Activated naive CD4-positive, alpha-beta T cell (primary cell): ENCODE measurements at places on chromosomes 13 and 19.

DNA sequence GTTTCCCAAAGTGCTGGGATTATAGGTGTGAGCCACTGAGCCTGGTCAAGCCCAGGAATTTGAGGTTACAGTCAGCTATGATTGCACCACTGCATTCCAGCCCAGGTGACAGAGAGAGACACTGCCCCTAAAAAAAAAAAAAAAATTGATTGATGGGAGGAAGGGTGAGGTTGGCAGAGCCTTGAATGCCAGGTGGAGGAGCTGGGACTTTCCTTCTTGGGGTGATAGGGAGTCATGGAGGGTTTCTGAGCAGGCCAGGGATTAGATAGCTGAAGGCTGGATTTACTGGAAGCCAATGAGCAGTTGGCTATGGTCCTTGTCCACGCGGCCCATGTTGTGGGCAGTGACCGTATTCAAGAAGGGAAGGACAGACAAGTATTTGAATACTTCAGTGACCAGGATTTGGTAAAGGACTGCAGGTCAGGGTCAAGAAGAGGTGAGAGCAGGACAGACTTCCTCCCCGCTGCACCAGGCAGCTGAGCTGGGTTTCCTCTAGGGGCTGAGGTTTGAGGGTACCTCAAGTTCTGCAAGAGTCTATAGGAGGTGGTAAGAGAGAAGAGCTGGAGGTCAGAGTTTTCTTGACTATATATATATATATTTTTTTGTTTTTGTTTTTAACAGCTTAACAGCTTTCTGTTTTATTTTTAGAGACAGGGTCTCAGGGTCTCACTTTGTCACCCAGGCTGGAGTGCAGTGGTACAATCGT is 6.9 kb upstream of the ICAM4 start:
- no peak for DNase-seq

DNA sequence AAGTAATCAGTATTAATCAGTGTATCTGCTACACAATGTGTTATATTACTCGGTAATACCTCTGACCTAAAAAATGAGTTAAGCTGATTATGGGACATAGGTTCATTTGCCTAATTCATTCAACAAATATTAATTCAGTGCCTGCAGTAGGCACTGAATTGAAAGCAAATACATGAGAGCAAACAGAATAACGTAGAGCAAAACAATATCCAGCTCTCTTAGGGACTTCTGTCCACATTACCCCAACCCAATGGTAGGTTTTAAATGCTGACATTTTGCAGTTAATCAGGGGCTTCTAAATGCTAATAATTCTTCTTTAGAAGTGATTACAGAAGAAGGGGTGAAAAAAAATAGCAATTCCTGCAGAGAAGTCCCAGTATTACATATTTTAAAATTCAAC is 4.9 kb downstream of the RCBTB2 start:
- no peak for DNase-seq

GRCh38 chr19:931860-932647 is 6.2 kb downstream of the ARID3A start:
- no peak for DNase-seq

- no peak for DNase-seq
These were observed 5.1 kb upstream of the MKNK2 start for GRCh38 chr19:2055931-2056836.

DNA sequence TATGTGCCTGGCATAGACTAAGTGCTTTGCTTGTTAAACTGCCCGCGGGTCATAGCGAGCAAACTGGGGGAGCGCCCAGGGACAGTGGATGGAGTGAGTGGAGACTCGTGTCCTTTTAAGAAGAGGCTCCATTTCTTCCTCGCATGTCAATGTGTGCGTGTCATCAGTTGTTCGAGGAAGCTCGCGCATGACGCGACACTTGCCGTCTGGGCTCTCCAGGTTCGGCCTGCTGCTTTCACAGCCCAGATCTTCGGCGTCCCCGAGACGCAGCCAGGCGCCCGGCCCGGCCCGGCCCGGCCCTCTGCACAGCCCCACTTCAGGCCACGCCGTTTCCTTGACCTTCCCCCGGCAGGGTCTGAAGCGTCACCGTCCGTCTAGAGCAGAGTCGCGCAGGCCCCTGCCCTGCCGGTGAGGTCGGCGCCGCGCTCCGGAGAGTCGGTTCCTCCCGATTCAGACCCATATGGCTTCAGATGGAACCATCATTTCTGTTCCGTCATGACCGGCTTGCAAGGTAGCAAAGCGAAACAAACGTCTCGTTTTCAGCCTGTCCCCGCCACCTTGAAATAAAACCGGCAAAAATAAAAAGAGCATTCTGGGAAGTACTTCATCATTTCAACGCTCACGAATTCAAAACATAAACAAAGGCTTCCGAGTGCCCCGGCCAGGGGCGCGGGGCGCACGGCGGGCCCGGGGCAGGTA is 599 bp upstream of the ARHGEF7 start:
- no peak for DNase-seq

DNA sequence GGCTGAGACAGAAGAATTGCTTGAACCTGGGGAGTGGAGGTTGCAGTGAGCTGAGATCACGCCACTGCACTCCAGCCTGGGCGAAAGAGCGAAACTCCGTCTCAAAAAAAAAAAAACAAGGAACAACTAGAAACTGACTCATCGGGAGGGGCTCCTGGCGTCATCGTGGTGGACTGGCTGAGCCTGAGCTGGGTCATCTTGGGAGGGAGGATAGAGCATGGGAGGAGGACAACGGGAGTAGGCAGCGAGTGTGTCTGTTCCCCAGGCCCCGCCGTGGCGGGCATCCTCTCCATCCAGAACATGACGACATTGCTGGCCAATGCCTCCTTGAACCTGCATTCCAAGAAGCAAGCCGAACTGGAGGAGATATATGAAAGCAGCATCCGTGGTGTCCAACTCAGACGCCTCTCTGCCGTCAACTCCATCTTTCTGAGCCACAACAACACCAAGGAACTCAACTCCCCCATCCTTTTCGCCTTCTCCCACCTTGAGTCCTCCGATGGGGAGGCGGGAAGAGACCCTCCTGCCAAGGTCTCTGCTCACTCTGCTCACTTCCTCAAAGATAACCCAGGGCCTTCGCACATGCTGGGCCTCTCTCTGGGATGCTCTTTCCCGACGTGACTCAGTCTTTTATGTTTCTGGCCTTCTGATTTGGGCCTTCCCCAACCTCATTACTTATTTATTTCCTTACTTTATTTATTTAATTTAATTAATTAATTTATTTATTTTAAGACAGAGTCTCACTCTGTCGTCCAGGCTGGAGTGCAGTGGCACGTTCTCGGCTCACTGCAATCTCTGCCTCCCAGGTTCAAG is 16.6 kb downstream of the DDX39A start:
- DNase-seq = no peak

- no peak for DNase-seq
These were observed 620.3 kb downstream of the DIAPH3 start for GRCh38 chr13:59543418-59543817.

DNA sequence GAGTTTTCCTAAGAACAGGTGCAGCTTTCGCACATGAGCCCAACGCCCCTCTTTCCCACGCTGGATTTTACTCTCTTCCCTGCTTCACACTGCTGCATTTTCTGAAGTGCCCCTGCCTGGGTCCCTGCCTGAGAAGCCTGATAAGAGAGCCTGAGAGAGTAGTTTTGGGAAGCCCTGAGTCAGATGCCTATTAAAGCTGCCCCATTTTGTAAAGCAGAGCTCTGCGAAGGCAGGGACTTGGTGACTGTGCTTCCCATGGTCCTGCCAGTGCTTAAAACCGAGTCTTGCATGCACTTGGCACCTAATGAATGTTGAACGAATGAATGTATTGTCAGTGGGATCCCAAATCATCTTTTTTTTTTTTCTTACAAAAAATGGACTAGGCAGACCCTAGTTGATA is 18.2 kb downstream of the FGF9 start:
- DNase-seq = no peak

GRCh38 chr13:108213946-108214345 is 1.4 kb downstream of the LIG4 start:
- DNase-seq = no peak

DNA sequence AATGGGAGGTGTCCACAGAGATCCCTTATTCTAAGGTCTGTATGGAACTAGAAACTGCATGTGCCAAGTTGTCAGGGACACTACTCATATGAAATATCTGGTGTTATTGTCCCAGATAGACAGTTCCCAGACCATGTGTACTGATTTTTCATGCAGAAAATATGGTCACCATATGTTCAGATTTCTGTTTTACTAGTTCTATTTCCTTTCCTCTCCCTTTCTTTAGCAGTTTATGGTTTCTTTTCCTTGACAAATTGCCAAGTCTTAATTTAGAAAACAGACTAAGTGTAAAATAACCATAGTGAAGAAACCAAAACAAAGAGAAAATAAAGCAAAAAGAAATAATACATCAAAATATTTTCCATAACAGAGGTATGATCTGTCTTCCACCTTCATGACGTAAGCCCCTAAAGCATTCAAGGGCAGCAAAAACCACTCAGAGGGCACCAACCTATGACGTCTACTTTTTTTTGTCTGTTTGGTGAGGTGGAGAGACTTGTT is 248.5 kb downstream of the KCTD12 start:
- no peak for DNase-seq

GRCh38 chr13:92602560-92602959 is 624.0 kb upstream of the GPC6 start:
- no peak for DNase-seq

- DNase-seq = no peak
These were observed 56.0 kb upstream of the ARGLU1 start for GRCh38 chr13:106623799-106624460.

DNA sequence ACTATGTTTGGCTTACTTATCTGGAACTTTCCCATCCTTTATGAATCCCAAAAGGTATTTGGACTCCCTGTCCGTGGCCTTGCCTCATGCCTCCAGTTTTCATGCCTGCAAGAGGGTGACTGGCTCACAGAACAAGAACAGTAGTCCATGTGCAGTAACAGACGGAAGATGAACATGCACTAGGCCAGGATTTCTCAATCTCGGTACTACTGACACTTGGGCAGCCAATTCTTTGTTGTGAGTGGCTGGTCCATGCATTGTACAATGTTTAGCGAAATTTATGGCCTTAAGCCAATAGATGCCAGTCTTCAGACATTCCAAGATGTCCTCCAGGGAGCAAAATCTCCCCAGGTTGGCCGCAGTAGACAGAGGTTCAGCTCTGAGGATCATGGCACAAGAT is 61.9 kb downstream of the DOCK9 start:
- DNase-seq = no peak

DNA sequence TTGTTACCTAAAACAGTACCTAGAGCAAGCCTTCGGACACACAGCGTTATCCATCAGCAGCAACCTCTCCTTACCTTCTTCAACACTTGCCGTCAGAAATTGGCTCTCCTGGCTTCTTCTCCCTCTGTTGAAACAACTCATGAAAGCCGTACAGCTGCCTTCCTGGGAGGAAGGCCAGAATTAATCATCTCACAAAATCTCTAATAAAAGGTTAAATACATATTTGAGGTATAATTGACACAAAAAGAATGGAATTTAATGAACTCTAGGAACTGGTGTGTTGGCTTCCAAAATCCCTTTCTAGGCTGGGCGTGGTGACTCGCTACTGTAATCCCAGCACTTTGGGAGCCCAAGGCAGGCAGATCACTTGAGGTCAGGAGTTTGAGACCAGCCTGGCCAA is 37.3 kb upstream of the GTF2F2 start:
- DNase-seq = no peak

GRCh38 chr19:40810160-40810559 is 11.2 kb downstream of the EGLN2 start:
- DNase-seq = no peak

DNA sequence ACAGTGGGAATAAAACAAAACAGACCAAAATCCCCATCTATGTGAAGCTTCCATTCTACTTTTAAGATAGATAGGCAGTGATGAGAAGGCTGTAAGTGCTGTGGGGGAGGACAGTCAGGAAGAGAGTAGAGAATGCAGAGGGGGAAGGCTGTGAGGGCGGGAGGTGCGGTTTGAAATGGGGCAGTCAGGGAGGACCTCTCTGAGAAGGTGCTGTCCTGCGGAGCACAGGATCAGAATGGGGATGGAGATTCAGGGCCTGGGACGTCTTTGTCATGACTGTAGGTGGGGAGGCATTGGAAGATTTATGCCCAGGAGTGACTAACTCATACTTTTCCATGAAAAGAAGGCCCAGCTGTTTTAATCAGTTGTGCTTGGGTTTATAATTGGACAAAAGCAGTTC is 3.9 kb upstream of the GPR183 start:
- no peak for DNase-seq

DNA sequence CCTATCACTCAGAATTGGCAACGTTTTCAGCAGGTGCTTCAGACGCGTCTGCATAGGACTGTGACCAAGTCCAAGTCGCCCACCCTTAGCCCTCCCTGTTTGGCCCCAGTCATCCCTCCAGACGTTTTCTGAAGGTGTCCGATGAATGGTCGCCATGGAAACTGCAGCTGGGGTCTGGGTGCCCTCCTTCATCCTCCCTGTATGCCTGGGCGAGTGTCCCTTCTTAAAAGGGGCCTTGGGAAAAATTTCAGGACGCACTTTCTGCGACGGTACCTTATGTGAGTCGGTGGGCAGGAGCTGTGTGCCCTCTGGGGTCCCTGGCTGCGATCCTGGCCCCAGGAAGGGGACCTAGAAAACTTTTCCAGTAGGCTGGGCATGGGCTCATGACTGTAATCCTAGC is 25.1 kb downstream of the MAN2B1 start:
- DNase-seq = no peak

GRCh38 chr13:104297075-104297474 is 1230.9 kb upstream of the SLC10A2 start:
- DNase-seq = no peak

DNA sequence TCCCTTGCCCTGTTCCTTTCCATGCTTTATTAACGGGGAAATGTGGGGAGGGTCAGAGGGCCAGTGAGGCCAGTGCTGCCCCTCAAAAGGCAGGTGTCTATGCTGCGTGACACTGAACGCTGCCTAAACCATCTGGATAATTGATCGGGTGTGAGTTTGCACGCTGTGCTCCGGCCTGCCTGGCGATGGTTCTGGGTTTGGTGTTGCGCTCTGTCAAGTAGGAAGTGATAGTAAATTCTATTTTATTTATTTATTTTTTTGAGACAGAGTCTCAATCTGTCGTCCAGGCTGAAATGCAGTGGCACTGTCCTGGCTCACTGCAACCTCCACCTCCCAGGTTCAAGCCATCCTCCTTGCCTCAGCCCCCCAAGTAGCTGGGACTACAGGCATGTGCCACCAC is 86.5 kb downstream of the ATP11A start:
- DNase-seq = no peak

DNA sequence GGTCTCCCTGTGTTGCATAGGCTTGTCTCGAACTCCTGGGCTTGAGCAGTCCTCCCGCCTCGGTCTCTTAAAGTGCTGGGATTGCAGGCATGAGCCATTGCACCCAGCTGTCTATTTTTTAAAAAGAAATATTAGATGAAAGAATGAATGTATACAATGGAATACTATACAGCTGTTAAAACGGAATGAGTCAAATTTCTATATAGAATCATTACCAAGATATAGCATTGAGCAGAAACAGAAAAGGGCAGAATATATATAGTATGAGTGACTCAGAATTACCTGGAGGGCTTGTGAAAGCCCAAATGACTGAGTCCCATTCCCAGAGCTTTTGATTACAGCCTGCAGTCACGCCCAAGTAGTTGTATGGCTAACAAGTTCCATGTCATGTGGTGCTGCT is 4.4 kb downstream of the DACT3 start:
- no peak for DNase-seq

DNA sequence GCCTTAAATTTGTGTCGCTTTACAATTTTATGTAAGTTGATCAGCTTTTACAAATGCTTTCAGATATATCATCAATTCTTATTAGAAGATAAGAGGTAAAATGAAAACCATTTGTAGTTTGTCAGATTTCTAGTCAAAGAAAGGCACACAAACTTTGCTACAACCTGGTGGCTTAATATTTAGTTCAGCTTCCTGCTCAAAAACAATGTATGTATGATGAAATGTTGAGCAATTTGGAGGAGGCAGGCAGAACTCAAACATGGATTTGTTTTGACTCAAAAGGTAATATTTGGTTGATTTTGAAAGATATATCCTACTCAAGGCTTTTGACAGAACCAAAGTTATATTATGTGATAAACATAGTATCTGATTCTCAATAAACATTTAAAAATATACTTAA is 24.2 kb downstream of the NEK5 start:
- no peak for DNase-seq
